ENCODE measurements at places on chromosomes 2 and 18.

- DNase-seq = no peak
These were observed 596.0 kb downstream of the LRP1B start for GRCh38 chr2:141534666-141535362.

GRCh38 chr2:31397094-31397493 lies 17.4 kb downstream of the XDH start:
- DNase-seq = no peak

DNA sequence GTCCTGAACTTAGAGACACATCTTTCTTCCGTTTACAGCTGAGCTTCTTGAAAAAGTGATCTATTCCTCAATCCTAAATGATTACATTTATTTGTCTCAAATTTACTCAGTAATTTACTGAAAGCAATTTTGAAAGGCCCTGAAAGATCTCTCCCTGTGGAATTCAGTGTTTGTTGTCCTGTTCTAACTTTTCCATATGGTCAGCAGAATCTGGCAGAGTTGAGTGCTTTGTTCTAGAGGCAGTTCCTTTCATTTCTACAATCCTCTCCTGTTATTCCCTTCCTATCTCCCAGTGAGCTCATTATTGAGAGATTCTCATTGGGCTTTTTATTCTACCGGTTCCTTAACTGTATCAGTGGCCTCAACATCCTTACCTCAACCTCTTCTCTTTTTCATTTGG lies 36.5 kb upstream of the REG3G start:
- DNase-seq = no peak

GRCh38 chr2:15391751-15392150 lies 169.4 kb downstream of the NBAS start:
- no peak for DNase-seq

DNA sequence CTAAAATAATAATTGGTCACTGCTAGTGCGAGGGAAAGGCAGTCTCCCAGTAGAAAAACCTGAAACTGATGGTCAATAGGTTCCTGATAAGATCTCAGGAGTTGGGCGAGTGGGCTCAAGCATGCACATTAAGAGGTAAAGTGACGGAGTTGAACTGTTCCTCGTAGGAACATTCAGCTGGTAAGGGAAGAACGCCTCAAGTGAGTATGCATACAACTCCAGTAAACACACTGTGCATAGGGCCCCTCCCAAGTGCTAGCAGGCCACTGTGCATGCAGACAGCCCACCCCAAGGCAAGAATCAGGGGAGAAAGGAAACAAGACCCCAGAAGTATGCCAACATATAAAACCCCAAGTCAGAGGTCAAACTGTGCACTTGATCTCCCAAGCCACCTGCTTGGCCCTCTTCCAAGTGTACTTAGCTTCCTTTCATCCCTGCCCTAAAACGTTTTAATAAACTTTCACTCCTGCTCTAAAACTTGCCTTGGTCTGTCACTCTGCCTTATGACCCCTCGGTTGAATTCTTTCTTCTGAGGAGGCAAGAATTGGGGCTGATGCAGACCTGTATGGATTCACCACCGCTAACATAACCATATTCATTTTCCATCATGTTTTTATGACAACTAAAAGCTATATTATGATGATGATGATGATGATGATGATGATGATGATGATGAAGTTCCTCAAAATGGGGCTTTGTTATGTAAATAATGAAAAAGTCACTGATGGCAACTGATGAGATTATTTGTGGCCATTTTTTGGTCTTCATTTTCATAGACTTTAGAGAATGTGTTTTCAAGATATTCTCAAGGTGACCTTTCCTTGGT lies 118.0 kb upstream of the RAB27B start:
- DNase-seq = no peak

GRCh38 chr2:146252119-146252518 lies 1592.7 kb upstream of the ACVR2A start:
- no peak for DNase-seq

GRCh38 chr2:9983401-9984216 lies 32.1 kb downstream of the GRHL1 start:
- no peak for DNase-seq

DNA sequence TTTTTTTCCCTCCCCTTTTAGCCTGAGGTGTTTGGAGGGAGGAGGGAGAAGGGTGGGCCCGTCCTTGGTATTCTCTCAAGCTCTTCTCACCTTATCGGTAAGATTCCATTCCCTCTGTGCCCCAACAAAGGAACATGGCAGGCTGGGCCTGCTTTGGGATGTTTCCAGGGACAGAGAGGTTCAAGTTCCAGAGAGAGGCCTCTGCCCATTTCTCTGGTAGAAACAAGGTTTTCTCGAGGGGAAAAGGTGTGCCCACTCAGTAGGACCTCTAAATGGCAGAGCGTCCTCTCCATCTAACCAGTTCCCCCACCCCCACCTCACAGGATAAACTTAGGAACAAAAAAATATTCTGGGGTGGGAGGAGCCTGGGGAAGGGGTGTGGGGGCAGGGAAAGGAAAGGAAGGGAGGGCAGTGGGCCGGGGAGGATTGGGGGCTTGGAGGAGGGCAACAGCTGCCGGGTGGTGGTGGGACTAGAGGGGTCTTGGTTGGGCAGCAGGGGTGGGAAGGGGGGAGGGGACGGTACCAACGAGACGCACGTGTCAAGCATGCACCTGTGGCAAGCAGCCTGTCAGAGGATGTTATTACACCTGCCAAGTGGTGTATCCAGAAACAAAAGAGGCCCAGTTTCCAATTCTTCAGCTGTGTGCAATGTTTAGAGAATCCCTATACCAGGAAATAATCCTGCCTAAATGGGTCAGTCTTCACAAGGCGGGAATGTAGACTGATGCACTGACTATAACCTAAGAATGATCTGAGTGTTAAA lies 2.1 kb downstream of the PCBP1 start:
- DNase-seq = no peak

GRCh38 chr2:215705281-215705680 lies 269.4 kb upstream of the FN1 start:
- DNase-seq = no peak

All from activated CD8-positive, alpha-beta memory T cell treated with anti-CD3 and anti-CD28 coated beads for 1 hour (primary cell).